ENCODE measurements at places on chromosomes 5 and 9.
A peak's percentile ranks its signal among the peaks of the same experiment; 100 is the strongest.

DNA sequence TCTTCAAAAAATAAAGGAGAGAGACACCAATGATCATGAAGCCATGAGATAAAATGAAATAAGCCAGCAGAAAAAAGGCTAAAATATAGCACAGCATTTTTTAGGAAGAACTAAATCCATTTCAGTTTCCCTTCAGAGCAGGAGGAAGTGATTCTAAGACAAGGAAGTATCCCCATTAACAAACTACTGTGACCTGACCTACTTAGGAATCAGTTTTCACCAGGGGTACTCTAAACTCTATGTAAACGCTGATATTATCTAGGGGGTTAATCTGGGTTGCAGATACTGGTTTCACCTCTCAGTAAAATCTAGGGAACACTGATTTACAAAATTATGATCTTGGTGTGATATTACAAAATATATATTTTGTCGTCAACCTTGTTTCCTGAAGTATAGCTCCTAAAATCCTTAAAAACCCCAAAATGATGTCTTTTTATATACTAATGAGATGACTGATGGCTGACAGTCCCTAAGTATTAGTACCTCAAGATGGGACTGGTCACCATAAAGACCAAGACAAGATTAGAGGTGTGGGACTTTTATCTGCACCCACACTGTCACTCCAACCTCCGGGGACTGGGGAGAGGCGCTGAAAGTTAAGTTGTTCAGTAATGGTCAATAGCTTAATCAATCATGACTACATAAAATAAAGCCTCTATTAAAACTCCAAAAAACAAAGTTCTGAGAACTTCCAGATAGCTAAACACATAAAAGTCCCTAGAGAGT is 2.9 kb upstream of the FNBP1 start:
- no peak for DNase-seq

DNA sequence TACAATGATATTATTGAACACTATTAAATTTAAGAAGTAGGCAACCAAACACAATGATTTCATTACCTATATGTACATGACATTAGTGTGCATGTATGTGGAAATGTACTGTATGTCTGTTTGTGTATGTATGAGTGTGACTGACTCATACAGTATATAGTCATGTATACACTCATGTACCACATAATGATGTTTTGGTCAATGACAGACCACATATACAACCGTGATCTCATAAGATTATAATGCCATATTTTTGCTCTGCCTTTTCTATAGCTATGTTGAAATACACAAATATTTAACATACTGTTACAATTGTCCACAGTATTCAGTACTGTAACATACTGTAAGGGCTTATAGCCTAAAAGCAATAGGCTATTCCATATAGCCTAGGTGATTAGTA is 19.7 kb downstream of the SVEP1 start:
- DNase-seq = no peak

GRCh38 chr5:36901856-36902255 is 25.3 kb downstream of the NIPBL start:
- DNase-seq = no peak

- no peak for DNase-seq
Observed at GRCh38 chr5:98651715-98652114, 121.7 kb upstream of the RGMB start.

GRCh38 chr5:40405996-40406740 is 273.5 kb upstream of the PTGER4 start:
- DNase-seq = no peak

DNA sequence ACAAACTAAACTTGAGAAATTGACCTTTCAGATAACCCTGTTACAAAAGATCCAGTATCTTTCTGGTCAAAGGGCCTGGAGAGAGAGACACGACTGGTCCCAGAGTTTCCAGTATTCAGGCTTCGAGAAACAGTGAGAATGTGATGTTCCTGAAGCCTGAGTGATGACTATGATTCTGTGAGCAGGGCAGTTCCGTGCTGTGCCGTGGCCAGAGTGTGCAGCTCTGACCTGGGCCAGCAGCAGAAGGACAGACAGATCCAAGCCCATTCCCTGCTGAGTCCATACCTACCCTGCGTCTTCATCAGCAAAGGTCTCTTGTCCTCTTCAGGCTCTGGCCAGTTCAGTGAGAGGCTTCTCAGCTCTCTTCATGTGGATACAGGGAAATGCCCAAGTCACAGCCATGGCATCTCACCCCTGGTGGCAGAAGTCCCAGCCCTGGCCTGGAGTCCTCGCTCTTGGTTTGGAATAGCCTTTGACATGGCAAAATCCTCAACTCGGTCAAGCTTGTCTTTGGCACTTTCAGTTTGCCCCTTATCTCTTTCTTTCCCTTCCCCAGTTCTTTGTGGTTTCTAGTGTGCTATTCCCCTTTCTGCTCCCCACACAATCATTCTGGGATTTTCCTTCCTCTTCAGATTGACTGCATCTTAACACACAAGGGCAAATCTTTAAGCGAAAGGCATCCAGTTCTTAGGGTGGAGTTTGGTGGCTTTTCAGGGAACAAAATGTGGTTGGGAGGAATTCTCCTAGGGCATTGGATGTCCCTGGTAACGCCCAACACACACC is 107.7 kb downstream of the LIFR start:
- DNase-seq = no peak

DNA sequence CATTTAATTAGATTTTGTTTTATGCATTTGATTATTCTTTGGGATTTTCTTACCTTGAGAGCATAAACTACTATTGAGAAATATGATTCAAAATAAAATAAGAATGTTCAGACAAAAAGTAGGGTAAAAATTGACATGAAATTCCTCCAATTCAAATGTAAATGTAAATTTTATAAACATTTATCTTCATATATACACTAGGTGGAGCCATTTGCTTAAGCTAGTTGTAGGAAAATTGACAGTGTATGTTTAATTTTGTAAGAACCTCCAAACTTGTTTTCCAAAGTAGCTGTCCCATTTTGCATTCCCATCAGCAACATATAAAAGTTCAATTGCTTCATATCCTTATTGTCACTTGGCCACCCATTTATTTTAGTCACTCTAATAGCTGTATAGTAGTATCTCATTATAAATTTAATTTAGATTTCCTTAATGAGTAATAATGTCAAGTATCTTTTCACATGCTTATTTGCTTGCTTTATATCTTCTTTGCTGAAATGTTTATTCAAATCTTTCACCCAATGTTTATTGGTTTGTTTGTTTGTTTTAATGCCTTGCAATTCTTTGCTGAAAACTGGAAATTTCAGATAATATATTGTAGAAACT is 37.6 kb upstream of the SLCO6A1 start:
- no peak for DNase-seq

GRCh38 chr5:54520438-54520846 is 2.9 kb downstream of the SNX18 start:
- no peak for DNase-seq

DNA sequence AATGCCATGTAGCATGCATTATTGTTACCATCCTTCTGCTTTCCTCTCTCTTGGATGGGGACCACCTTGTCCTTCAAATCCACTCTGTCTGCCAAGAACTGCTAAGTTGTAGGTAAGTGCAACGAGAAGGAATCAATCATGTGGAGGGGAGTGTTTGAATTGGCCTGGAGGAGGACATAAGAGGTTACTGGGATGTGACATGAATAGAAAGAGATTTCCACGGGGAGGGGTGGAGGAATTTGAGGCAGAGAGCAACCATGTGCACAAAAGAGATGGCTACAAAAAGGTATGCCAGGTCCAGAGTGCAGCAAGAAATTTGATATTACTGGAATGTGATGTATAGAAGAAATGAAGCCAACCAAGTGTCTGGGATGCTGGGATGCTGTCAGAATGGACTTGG is 648.9 kb upstream of the KLF4 start:
- DNase-seq = no peak

- DNase-seq = peak; percentile 45
Observed at GRCh38 chr5:80204808-80205614, 50.8 kb downstream of the SERINC5 start.

GRCh38 chr9:121107881-121108280 is 33.1 kb downstream of the CNTRL start:
- no peak for DNase-seq

DNA sequence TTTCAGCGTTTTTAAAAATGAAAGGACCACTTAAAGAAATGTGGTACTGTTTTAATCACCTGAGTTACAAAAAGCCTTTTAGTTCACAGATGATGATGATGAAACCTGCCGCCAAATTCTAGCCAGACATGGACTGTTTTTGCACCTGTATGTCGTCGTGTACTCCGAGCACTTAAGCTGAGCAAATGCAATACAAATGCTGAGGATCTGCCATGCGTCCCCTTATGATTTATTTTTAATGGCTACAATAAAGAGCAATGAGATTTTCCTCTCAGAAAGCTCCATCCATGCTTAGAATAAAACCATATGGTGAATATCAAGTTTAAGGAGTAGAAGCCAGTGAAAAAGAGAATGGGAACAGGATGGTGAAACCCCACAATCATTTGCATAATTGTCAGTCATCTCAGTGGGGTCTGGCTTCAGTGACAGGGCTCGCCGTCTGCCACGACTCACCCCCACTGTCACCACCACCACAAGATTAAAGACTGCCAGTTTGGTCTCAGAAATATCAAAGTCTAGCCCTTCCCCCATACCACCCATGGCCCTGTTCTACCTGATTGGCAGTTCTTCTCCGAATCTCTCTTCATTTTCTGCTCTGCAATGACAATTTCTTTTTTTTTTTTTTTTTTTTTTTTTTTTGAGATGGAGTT is 159.9 kb downstream of the GOLPH3 start:
- DNase-seq = peak; percentile 67

- no peak for DNase-seq
Observed at GRCh38 chr5:59361454-59361853, 532.1 kb downstream of the PDE4D start.

- no peak for DNase-seq
Observed at GRCh38 chr9:81776834-81777233, 87.5 kb upstream of the TLE1 start.
